Right lung (tissue), 10 donors: ENCODE measurements at places on chromosomes 7 and 10.

GRCh38 chr10:75166623-75166972 lies 44.0 kb upstream of the VDAC2 start:
- no peak for DNase-seq

DNA sequence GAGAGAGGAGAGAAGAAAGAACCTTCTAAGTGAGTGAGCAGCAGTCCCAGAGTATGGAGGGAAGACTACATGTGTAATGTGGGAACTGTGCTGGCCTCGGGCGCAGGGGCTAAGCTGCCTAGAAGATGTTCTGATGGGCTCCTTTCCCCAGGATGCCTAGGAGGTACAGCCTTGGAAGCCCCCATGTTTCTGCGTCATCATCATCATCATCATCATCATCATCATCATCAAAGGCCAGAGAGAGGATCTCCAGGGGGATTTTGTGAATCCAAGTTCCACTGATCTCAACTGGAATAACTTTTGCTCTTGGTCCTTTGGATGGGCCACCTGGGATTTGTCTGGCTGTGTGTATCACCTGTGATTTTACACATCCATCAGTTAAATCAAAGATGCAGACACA lies 86.0 kb downstream of the BUB3 start:
- no peak for DNase-seq

- no peak for DNase-seq
These were observed 368.4 kb upstream of the PODXL start for GRCh38 chr7:131924857-131925256.

GRCh38 chr7:52352013-52352981 lies 683.1 kb upstream of the POM121L12 start:
- DNase-seq = no peak

DNA sequence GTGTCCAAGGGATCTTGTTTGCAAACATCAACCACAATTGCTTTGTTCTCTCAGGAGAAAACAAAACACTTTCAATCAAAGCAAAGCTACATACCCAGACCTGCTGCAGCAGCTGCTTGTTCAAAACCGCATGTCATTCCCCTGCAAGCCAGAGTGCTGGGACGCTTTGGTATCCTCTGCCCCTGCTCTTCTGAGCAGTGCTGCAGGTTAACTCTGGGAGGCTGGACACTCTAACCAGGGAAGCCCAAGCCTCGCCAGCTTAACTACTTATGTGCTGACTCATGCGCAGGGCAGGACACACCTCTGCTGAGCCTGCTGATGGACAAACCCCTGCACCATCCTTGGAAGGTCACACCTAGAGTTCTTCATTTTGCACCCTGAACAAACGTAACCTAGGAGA lies 28.2 kb upstream of the ASAH2 start:
- no peak for DNase-seq
